ENCODE measurements at places on chromosomes 4 and X. TPM values are rescaled to one million over a fixed set of nuclear protein-coding genes. Genes with fewer than 3 reads are reported as not detected.
A peak's percentile ranks its signal among the peaks of the same experiment; 100 is the strongest.

DNA sequence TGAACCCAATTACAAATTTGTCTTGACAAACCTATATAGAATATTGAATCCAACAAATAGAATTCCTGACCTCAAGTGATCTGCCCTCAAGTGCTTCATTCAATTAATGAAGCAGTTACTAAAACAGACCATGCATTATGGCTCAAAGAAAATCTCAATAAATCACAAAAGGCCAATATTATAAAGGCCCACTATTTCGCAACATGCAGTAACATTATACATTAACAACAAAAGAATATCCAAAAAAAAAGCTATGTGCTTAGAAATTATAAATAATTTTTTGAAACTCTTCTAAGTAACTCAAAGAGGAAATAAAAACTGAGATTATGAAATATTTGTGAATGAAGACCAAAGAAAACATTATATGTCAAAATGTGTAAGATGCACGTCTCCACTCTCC is 177.7 kb downstream of the ZNF674 start:
- DNase-seq = no peak

GRCh38 chr4:155667222-155667567 is 547 bp downstream of the GUCY1A1 start:
- DNase-seq = peak; percentile 43

DNA sequence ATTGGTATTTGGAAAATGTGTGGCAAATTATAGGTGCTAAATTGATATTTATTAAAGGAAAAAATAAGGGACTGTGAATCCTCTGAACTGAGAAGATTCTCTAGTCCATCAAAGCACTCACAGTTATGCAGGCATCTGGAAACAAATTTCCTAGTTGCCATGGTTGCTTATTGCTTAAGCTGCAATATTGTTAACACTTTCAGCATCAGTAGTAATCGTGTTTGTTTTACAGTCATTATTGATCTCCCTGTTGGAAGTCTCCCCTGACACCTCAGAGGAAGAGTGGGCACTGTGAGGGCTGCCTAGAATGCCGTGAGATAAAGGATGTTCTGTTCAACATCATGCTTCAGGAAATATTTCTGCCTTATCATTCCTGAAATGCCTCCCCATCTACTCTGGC is 2004.3 kb upstream of the ADGRL3 start:
- no peak for DNase-seq

Gene PORCN
- 16.9 TPM for total RNA-seq

GRCh38 chr4:159606835-159607234 is 504.0 kb downstream of the RAPGEF2 start:
- DNase-seq = no peak

GRCh38 chr4:122403861-122404260 is 25.1 kb downstream of the ADAD1 start:
- DNase-seq = no peak

Gene TLR10
- 0.11 TPM for total RNA-seq

DNA sequence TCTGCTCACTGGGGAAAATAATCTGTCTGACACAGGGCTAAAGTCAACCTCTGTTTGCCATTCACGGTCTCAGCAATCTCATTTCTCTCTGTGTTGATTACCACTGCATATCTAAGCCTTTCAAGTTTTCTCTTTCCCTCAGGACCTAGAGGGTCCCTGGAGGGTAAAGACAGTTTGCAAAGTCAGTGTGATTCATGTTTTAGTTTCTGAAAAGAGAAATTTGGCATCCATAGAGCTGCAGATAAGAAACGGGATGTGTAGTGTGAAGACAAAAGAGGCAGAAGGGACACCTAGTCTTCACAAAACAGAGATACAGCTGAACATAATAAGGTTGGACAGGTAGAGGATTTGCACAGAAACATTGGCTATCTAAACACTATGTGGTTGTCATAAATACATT is 34.5 kb upstream of the KDR start:
- no peak for DNase-seq

- DNase-seq = no peak
Observed at GRCh38 chr4:109033993-109034392, 268.5 kb downstream of the COL25A1 start.

Gene SHISA3
- total RNA-seq = not detected

DNA sequence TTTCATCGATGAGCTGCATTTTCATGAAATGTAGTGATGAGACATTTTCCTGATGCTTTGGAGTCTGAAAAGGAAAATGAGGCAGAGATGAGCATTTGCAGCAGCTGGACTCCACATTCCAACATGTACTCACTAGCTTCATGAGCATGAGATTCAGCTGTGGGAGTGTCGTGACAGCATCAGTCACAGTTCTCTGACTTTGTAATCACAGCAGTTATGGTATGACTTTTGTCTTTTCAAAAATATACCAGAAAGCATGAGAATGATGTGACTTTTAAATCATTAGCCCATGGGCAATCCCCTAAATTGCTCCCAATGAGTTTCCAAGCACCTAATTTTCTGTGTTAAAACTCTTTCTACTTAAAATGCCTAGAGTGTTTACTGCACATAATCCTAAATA is 18.3 kb upstream of the MSL3 start:
- no peak for DNase-seq

Gene POLN
- 2.1 TPM for total RNA-seq

DNA sequence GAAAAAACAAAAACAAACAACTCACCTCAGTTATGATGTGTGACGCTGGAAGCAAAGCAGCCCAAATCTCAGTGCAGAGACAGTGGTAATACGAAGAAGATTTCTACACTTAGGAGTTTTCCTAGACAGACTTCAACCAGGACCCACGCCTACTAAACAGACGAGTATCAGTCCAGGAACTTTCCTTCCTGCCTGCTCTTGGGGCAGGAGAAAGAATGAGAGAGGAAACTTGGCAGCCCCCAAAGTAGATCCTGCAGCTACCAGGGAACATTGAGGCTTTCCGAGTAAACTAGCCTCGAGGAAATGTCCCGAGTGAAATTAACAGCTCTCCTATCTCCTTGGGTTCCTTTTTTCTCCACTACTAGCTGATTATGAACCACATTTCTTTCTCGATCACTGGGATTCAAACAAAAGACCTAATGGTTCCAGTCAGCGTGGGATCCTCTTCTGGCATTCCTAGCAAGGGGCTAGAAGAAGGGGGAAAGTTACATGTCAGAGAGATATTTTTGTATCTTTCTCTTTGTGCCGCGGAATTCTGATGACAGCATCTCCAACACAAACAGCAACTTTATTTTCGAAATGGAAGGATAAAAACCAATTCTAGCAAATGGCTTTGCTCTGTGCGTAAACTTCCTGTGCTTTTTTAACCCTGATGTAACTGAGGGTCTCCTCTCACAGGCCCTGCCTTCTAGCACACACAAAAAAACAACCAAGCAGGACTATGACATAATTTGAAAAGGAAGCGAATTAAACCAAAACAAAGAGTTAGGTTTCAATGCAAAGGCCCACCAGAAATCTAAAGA is 53.2 kb downstream of the PPM1K start:
- no peak for DNase-seq

Gene FGG
- total RNA-seq = not detected

- no peak for DNase-seq
Observed at GRCh38 chrX:112818114-112819007, 22.3 kb downstream of the AMOT start.

Gene CD40LG
- total RNA-seq = 3.1 TPM
